ENCODE measurements at places on chromosomes 7 and 10.

DNA sequence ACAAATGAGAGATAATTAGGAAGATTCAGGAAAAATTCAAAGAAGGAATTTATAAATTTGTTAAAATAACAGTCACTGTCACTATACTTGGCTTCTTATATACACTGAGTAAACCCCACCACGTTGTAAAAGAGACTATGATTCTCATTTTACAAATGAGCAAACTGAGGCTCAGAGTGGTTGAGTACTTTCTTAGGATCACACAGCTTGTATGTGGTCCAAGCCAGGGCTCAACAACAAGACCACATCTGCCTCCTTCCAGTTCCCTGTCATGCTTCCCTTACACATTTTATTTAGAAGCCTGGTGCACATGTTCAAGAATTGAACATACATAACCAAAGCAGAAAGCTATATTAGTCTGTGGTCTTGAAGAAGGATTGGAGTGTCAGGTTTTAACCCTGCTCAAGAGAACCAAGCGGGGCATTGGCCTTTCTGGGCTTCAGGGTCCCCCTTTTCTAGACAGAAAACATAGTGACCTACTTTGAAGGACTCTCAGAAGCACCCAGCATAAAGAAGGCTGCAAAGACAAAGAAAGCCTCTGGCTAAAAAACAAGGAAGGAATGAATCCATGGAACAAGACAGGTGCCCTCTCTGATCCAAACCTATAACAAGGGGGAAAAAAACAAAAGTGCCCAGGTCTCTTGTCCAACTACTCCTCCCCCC, 846 bp downstream of the MRLN start:
- DNase-seq: no peak

DNA sequence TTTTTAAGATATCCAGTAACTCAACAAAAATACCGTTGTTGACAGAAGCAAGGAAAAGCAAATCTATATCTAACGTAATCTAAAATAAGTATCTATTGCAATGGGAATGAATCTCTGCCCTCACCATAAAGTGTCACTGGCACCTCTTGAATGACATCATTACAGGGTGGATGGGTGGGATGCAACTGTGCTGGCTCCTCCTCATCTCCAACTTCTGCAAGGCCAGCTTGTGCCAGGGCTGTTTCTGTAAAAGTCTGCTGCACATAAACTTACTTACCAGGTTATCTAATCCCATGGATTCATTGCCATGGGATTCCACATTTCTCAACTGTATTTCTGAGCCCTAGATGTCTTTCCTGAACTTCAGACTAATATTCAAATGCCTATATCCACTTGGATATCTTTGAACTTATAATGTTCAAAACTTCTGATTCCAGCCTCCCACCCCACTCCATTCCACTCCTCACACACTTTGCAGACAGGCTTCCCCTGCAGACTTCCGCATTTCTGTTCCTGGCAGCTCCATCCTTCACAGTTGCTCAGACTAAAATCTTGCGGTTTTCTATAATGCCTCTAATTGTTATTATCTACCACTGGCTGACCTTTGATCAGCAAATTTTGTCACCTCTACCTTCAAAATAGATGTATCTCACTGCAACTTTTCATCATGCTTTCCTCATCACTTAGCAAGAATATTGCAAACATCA, 10.7 kb downstream of the FGL2 start:
- no peak for DNase-seq

- no peak for DNase-seq
Observed at GRCh38 chr10:34743814-34744213, 71.3 kb downstream of the PARD3 start.

- DNase-seq: peak; percentile 71
Observed at GRCh38 chr10:22340329-22341189, 4.7 kb upstream of the SPAG6 start.

DNA sequence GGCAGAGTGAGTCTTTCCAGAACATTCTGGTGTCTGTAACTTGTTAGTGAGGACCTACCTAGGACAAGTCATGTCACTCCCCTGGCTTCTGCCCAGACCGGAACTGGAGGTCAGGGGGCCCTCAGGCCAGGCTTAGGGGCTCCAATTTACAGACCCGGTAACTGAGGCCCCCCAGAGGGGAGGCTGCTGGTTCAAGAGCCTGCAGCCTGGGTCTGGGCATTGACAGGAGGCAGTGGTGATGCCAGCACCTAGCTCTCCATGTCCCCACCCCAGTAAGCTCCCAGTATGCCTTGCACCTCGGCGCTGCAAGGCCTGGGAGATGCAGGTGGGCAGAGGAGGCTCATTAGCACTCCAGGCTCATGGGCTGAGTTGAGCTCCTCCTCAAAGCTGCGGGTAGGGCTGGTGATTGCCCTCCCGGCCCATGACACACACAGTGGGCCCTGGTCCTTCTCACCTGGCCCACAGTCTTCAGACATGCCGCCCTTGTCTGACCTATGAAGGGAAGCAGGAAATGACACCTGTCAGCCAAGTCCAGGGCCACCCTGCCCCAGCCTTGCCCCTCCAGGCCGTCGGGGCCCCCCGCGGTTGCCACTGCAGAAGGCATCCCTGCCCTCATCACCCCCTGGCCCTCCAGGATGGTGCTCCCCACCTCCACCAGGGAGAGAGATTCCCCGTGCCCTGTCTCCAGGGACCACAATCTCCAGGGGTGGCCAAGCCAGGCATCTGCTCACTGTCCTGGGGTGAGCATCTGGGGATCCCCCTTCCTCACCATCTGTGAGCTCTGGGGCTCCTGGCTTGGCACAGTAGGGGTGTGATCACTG, 88.3 kb upstream of the TMEM248 start:
- DNase-seq: no peak

GRCh38 chr7:105199386-105199785, 185.4 kb downstream of the KMT2E start:
- DNase-seq: no peak

DNA sequence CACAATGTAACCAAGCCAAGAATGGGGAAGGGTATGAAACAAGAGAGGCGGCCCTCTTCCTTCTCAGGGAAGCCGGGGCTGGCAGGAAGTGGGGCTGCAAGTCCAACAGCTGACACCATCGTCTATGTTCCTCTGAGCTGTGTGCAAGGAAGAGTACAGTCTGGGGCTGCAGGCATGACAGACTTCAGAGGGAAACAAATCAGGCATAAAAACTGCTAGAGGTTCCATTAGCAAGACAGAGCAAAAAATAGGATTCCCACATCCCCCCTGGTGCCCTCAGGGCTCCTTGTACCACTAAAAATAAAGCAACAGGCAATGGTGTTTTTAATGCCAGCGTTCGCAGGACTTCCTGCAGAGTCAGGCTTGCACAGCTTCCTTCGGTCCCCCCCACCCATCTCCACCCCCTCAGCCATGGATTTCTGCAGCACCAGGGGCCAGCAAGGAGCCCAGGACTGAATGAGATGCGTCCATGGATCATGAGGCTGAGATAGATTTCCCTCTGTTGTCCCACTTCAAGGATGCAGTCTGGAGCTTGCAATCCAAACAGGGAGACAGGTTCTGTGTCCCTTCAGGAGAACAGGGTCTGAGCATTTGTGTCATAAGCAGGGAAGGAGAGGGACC, 34.6 kb downstream of the KCNMA1 start:
- no peak for DNase-seq

DNA sequence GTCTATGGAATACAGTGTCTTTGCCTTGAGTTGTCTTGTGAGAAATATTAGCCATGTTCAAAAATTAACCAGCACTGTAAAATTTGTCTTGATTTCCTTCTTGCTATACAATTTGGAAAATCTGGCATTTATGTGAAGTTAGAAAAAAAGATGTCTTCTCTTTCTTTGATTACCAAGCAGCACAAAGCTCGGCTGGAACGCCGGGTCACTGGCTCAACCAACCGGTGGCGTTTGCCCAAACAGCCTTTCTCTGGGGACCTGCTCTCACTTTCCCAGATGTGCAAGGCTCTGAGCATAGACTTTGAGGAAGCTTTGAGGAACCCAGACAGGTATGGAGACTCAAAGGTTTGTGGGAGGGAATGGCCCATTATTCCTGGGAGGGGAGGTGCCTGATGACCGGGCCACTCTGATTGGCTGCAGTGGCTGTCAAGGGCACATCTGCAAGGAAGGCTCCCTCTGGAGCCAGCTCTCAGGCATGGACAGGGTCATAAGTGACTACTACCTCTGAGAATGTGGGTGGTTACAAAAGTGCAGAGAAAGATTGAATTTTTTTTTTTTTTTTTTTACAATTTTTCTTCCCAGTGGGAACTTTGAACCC, 5.6 kb downstream of the BTBD16 start:
- DNase-seq: no peak

- DNase-seq: no peak
Observed at GRCh38 chr10:62726638-62727037, 77.9 kb upstream of the ADO start.

DNA sequence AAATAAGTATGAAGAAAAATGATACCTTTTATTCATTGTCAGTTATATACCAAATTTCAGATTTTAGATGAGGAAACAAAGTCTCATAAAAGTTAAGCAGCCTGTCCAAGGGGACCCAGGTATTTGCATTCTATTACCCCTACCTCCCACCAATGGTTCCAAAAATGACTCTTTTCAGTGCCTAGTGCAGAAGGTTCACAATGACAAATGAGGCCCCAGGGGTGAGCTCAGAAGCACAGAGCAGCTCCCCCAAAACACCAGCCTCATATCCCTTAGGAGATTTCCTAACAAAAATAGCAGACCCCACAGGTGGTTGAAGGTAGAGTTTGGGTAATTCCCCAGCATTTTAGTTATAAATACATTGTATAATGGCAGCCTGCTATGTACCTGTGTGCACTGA, 168.6 kb downstream of the REEP3 start:
- DNase-seq: no peak

DNA sequence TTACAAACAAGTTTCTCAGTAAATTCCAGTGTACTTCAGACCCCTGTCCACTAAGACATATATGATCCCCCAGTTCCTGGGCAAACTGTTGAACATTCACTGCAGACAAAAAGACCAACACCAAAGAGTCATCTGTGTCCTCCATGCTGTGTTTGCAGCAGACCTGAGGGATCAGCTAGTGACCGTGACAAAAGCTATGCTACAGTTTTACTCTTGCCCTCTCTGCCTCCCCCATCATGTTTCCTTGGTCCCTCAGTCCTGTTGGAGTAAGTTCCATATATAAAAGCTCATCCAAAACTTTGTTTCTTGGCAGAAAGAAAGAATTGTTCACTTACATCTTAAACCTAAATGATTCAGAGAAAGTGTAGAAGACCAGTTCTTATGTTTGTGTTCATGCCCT, 56.1 kb downstream of the PODXL start:
- no peak for DNase-seq

GRCh38 chr7:81743665-81744064, 26.2 kb downstream of the HGF start:
- DNase-seq: no peak

Data from HEK293T (cell line).